ENCODE measurements at places on chromosomes 2 and 18.

DNA sequence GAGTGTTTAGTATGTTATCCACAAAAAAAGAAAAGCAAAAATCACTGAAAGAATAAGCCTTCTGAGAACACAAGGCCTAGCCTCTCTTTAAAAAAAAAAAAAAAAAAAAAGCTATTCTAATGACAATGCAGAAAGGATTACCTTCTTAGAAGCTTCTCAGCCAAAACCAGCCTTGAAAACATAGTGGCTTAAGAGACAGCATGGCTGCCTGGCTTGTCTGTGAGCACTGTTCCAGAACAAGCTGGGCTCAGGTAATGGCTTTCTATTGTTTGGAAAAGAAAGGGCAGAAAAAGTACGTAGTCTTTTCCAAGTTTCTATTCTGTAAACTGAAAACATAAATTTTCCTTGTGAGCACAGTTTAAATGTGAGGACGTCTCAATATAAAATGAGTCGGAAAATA is 119.5 kb downstream of the MAP3K20 start:
- DNase-seq, result no peak

DNA sequence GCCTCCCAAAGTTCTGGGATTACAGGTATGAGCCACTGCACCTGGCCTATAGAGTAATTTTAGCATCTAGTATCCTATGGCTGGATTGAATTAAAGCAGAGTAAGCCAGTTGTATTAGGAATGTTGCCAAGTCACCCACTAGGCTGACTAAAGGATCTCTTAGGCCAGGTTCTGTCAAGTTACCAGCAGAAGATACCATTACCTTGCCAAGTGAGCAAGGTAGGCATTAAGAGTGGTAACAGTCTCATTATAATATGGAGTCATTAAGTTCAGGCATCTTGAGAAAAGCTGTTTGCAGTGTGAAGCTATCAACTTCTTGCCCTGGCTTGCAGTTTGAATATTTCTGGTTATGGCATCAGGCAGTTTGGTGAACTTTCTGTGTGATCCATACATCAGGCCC is 37.0 kb upstream of the MTCL1 start:
- DNase-seq, result no peak

DNA sequence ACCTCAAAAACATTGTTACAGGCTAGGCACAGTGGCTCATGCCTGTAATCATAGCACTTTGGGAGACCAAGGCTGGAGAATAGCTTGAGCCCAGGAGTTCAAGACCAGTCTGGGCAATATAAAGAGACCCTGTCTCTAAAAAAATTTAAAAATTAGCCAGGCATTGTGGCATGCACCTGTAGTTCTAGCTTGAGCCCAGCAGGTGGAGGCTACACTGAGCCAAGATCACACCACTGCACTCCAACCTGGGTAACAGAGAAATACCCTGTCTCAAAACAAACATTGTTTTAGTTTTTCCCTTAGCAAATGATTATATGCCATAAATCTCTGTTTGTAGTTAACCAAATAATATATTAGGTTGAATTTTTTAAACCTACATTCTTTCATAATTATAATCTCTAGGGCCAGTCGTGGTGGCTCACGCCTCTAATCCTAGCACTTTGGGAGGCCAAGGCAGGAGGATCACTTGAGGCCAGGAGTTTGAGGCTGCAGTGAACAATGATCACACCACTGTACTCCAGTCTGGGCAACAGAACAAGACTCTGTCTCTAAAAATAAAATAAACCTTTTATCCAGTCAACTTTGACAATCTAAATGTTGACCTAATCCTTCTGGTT is 13.3 kb upstream of the CYP20A1 start:
- peak; percentile 27 for DNase-seq

DNA sequence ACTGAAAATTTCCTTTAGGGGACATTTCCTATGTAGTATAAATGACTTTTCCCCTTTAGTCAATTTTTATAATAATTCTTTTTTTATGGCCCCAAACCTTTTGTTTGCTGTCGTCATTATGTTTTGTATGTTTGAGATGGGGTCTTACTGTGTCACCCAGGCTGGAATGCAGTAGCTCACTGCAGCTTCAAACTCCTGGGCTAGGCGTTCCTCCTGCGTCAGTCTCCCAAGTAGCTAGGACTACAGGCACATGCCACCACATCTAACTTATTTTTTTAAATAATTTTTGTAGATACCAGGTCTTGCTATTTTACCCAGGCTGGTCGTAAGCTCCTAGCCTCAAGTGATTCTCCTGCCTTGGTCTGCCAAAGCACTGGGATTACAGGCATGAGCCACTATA is 30.8 kb upstream of the GALM start:
- DNase-seq, result no peak

DNA sequence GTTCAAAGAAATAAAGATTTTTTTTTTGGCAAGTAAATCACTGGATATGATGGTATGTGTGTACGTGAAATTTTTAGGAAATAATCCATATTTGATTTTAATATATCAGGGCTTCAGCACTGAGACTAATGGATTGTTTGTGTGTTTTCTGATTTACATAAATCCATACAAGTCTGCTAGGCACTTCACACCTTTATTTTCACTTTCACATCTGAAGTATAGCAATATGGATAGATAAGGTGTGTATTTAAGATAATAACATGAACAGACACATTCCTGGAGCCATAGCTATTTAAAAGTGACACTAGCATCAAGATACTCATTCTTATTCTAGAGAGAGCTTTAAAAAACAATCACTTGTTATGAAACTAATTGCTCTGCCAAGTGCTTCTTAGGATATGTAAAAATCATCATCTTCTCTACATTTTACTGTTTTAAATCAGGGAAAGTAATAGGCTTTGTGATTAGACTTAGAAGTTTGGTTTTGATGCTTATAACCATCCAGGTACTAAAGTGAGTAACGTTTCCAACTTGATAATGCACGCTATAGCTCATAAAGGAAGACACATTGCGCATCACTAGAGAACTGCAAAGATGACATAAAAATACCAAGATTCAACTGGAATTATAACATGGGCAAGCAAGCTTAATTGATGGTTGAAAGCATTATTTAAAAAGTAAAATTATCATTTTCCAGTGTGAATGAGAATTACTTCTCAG is 208.9 kb downstream of the ZEB2 start:
- DNase-seq, result no peak

GRCh38 chr2:146229508-146230155 is 1615.2 kb upstream of the ACVR2A start:
- DNase-seq, result no peak

GRCh38 chr2:96114546-96114902 is 1.8 kb downstream of the ADRA2B start:
- no peak for DNase-seq

DNA sequence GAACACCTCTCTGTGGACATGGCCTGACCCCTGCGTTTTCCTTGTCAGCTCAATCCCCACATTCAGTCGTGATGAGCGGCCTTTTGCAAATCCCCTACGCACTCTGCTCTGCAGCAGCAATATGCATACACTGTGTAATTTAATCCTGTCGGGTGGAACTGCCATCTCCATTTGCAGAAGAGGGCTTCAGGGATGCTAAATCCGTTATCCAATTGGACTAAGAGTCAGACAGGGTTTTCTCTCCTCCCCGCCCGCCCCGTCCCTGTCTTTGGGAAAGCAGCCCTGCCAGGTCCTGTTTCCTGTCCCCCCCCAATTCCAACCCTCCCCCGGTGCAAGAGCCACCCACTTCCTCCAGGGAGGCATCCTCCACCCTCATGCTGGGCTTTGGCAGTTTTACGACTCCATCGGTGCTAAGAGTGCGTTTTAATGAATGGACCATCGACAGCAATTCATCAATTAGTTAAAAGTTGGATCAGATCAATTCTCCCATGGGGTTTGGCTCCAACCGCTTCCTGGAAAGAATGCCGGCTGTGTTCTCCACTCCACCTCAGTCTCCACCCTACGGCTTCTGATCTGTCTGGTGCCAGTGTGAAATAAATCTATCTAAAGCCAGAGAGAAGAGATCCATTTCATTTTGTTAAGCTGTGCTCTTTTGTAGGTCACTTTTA is 53.5 kb upstream of the ASAP2 start:
- DNase-seq, result no peak

DNA sequence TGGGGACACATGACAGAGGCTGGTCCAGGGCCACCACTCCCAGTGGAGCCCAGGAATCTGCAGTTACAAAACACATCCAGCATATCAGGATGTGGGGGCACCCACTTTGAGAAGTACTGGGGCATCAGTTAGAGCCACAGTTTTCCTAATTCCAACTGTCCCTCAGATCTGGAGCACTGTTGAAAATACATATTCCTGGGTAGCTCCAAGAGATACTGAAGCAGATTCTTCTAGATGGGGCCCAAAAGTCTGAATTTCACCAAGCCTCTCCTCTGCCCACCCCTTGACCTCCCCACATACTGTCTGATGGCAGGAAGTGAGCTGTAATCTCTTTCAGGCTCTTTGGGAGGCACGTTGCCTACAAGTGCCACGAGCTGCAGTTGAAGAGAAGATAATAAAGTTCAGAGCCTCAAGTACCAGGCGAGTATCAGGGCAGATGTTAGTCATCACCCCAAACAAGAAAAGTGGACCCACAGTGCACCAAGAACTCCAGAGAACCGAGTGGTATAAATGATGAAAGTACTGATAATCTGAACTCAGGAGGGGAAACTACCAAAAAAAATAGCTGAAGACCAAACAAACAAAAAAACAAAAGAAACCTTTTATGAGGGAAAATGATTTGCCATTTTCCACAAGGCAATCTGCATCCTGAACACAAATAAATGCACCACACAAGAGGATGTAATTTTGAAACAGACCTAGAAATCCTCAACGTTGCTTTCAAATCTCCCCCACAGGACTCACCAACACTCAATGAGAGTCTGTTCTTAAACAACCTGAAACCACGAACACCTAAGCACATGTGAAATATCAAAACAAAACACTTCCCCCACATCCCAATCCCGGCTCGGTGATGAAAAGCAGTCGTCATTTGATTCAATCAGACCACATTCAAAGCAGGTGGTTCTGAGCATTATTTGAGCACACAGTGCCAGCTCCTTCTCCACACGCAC is 98.7 kb downstream of the TCF4 start:
- no peak for DNase-seq

Measured in activated CD4-positive, alpha-beta T cell treated with anti-CD3 and anti-CD28 coated beads, Interleukin-2, amount 50 U/mL, for 4 hours (primary cell).